Natural killer cell (primary cell): ENCODE measurements at places on chromosomes 1 and 21.

DNA sequence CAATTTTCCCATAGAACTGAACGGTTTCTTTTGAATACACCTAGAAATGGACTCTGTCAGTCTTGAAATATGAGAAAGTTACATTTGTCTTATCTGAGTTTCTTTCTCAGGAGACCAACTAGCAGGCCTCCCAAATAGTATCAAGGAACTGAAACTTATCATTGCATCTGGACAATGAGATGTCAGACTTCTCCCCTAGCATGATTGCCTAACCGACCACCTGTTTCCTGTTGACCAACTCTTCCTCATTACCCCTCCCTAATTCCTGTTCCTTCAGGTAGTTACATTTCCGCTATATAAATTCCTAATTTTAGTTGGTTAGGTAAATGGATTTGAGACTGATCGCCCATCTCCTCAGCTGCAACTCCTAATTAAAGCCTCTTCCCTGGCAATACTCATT lies 1587.3 kb downstream of the NCAM2 start:
- DNase-seq, result no peak

GRCh38 chr1:206855859-206856258 lies 9.6 kb upstream of the IL20 start:
- DNase-seq, result no peak

- no peak for DNase-seq
These were observed 30.2 kb upstream of the TRIM17 start for GRCh38 chr1:228446852-228447251.

DNA sequence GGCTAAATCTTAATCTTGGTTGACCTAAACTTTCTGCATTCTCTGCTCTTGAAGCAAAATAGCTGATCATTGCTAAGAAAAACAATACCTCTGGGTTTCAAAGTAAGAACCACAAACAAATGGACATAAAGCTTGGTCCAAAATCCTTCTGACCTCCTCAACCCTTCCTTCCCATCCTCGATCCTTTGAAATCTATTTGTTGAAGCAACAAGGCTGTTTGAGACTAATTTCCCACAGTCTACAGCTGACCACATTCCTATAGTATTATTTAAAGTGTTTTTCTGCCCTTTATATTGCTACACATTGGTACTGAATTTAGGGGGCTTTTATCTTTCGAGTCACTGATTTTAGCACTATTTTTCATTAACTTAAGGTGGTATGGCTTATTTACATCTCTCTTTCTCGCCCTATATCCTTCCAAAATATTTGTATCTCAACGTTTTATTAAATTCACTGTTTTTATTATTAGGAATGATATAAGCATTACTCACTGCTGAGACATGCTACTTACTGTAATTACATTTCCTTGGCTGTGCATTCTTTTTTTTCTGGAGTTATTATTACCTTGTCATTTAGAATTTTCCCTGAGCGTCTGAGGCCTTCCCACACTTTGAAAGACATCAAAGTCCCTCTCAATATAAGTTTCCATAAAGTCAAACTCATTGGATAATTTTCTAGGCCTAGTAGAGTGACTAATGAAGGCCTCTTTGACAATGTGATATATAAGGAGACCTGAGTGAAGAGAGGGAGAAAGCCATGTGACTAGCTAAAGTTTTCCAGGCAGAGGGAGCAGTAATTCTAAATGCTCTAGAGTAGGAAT lies 73.9 kb downstream of the RAB3GAP2 start:
- no peak for DNase-seq

DNA sequence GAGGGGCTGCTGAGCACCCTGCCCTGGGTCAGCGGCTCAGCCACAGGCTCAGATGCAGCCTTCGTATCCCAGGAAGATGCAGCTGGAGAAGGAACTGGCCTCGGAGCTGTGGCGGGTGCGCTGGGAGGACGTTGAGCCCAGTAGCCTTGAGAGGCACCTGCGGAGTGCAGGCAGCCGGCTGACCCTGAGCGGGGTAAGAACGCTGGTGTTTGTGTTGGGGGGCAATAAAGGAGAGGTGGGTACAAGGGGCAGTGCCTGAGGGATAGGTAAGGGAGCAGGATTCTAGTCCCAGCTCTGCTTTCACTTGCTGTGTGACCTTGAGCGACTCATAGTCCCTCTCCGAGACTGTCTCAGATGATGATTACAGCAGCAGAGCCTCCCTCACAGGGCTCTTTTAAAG lies 6.4 kb downstream of the NPR1 start:
- no peak for DNase-seq

- DNase-seq, result no peak
These were observed 168.2 kb downstream of the RASAL2 start for GRCh38 chr1:178262120-178262500.

DNA sequence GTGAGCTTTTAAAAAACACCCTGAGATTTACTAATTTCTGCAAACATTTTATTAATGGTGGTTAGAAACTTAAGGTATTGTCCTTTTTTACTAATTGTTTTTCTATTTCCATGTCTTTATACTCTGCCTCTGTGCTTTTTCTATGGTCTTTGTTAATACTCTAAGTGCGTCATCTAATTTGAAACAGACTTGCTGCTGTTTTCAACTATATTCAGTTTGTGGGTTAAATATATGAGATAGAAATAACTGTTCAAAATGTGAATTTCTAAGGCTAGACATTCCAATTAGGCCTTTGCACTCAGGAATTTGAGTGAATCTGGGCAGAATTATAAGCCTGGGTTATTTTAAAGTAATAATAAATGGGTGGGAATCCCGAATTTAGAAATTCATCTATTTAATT lies 82.4 kb upstream of the COL11A1 start:
- no peak for DNase-seq

GRCh38 chr1:156957634-156958033 lies 37.2 kb downstream of the LRRC71 start:
- DNase-seq, result no peak

GRCh38 chr21:17045214-17045853 lies 467.5 kb upstream of the CXADR start:
- no peak for DNase-seq

DNA sequence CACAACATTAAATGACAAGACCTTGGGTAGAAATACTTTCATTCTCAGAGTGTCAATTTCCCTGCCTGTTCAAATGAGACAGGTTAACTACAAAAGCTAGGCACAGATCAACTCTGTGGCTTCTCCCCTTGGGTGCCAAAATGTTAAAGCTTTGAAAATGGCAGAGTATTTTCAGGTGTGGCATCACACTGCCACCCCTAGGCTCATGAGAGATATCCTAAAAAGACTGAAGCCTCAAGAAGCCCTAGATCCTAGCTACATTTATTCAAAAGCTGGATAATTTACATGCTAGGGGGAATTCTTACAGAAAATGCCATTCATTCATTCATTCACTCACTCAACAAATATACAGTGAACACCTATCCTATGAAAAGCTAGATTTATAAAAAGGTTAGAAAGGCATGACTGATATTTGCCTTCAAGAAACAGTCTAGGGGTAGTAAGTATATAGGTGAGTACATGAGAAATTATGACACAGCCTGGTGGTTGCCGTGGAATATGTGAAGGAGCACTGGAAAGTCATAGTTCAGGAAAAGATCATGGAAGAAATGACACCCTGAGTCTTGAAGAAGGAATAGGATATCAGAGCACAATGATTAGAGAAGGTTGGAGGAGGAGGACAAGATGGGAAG lies 15.9 kb upstream of the RAB4A start:
- DNase-seq, result peak; percentile 70
